ENCODE measurements at places on chromosomes 5 and 9. TPM values are rescaled to one million over a fixed set of nuclear protein-coding genes. Genes with fewer than 3 reads are reported as not detected.

The CCDC112 gene
- total RNA-seq, result 7.4 TPM

The GMCL2 gene
- total RNA-seq, result not detected

The NUP214 gene
- 26.4 TPM for total RNA-seq

The IRF1 gene
- total RNA-seq, result 33.1 TPM

The PRDM9 gene
- total RNA-seq, result not detected

The ISCA1 gene
- 43.3 TPM for total RNA-seq

The C9 gene
- not detected for total RNA-seq

The INSYN2B gene
- 0.63 TPM for total RNA-seq

The PPP3R2 gene
- total RNA-seq, result not detected

The LMNB1 gene
- total RNA-seq, result 57.7 TPM

The PCDHGB6 gene
- total RNA-seq, result not detected

The SPATA31D4 gene
- total RNA-seq, result not detected

The CORO2A gene
- 1.2 TPM for total RNA-seq

The DND1 gene
- 0.33 TPM for total RNA-seq

The QRFP gene
- not detected for total RNA-seq

The C5orf22 gene
- total RNA-seq, result 12.7 TPM

The CDO1 gene
- not detected for total RNA-seq

The PAEP gene
- not detected for total RNA-seq

The CDKN2A gene
- total RNA-seq, result 0.23 TPM

The MLANA gene
- total RNA-seq, result not detected

The ARHGEF28 gene
- total RNA-seq, result 13.3 TPM

The ANKRD31 gene
- total RNA-seq, result 0.06 TPM

The GABRA1 gene
- total RNA-seq, result not detected

The OTULINL gene
- total RNA-seq, result 13.5 TPM

The NTRK2 gene
- total RNA-seq, result 0.04 TPM

The ARID3C gene
- total RNA-seq, result not detected

The SV2C gene
- total RNA-seq, result 0.02 TPM

The TNFSF15 gene
- 0.16 TPM for total RNA-seq

The PARP8 gene
- total RNA-seq, result 0.07 TPM

The OR2K2 gene
- total RNA-seq, result not detected

The LHX2 gene
- total RNA-seq, result 5.0 TPM

The HTR1A gene
- not detected for total RNA-seq

The SLC46A2 gene
- not detected for total RNA-seq

The MARVELD2 gene
- 2.7 TPM for total RNA-seq

The NEURL1B gene
- total RNA-seq, result 2.9 TPM

The C5orf34 gene
- total RNA-seq, result 4.3 TPM

The PCAT7 gene
- total RNA-seq, result 0.79 TPM

The DHFR gene
- total RNA-seq, result 55.2 TPM

The RABGAP1 gene
- total RNA-seq, result 15.3 TPM

The ZNF462 gene
- 3.6 TPM for total RNA-seq

The FAXDC2 gene
- 0.05 TPM for total RNA-seq

The PCDHGC4 gene
- total RNA-seq, result not detected

The SURF2 gene
- 36.5 TPM for total RNA-seq

The PTGS1 gene
- total RNA-seq, result 1.6 TPM

The WNK2 gene
- total RNA-seq, result 3.1 TPM

Data from A549 treated with ZK216348 at 1 μM for 4 hours (cell line).